ENCODE measurements at places on chromosomes 12 and 14.

- DNase-seq, result no peak
Measured at GRCh38 chr12:29072631-29073030, 76.4 kb upstream of the FAR2 start.

GRCh38 chr12:27981874-27982273, 9.3 kb upstream of the PTHLH start:
- no peak for DNase-seq

DNA sequence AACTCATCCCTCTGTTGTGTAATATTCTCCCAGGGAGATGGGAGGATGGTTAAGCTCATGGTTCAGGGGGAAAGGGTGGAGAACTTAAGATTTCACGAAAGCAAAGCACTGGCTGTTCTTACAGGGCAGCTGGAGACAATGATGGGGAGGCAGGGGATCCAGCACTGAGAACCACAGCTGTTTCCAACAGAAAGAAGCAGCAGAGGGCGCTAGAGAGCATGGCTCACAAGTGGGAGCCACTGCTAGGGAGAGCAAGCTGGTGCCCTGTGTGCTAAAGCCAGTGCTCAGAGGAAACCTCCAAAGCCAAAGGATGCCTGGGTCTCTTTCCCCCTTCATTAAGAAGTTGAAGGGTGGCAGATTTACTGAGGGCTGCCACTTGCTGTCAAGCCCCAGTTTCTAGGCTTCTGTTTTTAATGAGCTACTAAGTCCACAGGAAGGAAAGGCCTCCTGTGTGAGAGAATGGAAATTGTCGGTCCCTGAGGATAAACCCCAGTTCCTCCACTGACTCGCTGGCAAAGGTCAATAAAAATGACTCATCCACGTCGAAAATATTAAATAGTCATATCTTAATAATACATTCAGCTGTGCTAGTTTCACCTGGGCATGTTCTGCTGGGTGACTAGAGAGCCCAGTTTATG, 199.7 kb downstream of the ANO2 start:
- DNase-seq, result peak; percentile 91

DNA sequence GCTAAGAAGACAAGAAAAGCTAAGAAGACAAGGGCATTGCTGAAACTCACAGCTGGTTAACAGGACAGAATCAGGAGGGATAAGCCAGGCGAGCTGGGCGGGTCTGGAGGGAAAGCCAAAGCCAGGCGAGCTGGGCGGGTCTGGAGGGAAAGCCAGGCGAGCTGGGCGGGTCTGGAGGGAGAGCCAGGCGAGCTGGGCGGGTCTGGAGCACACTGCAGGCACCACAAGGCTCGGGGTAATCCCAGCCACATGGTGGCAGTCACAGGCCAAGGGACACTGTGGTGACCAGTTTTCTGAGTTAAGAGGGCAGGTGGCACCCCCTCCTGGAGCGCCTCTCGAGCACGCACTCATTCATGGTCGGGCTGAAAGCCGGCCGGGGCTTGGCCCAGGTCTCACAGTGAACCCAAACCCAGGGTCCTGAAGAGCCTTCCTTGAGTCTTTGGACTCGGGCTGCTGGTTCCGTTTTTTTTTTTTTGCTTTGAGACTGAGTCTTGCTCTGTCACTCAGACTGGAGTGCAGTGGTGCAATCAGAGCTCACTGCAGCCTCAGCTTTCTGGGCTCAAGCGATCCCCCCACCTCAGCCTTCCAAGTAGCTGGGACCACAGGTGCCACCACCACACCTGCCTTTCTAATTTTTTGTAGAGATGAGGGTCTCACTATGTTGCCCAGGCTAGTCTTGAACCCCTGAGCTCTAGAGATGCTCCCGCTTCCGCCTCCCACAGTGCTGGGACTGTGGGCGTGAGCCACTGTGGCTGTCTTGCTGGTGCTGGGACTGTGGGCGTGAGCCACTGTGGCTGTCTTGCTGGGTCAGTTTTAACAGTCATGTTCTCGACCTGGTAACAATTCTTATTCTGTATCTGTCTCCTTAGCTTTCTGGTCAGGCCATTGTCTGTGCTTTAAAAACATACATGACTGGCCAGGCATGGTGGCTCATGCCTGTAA, 40.2 kb downstream of the HSP90AA1 start:
- DNase-seq, result peak; percentile 96

DNA sequence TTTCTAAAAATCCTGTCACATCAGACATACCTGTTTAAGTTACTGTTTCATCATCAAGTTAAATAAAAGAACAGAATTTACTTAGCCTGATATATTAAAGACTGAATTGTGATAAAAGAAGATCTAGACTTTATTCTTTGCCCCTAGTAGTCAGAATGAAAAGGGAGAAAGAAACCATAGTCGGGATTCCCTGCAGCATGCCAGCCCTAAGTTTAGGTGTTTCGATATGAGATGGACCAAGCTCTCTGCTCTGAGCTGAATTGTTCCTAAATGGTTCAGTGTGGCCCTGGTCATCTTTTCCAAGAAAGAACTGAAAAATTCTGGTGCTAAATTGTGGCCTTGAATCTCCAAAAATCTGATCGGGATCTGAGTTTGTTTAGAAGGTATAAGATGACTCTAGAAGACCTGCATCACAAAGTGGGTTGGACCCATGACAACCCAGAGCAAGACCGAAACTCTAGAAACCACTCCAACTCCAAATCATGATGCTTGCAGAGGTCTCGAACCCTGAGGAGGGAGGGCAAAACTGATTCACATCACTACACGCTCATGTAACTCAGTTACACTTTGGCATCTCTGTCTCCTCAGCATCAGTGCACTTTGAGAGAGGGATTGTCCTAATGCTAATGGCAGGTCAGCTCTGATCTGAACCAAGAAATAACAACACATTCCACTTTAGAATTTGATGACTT, 15.7 kb downstream of the PTGER2 start:
- DNase-seq, result no peak
